HuH-7 (cell line): ENCODE measurements at places on chromosomes 16 and 17.

DNA sequence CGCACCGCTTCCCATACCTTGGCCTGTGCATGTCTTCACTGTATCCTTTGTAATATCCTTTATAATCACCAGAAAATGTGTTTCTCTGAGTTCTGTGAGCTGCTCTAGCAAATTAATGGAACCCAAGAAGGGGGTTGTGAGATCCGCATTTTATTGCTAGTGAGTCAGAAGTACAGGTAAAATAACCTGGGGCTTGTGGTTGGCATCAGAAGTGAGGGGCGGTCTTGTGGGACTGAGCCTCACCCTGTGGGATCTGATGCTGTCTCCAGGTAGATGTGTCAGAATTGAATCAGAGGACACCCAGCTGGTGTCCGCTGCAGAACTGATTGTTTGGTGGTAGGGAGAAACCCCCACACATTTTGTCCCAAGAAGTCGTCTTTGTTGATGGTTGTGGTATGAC is 382.4 kb downstream of the SNX29 start:
- DNase-seq = no peak

GRCh38 chr17:2903193-2903974 is 107.1 kb downstream of the RAP1GAP2 start:
- no peak for DNase-seq

- DNase-seq = no peak
Observed at GRCh38 chr16:50916040-50916439, 174.2 kb downstream of the CYLD start.

DNA sequence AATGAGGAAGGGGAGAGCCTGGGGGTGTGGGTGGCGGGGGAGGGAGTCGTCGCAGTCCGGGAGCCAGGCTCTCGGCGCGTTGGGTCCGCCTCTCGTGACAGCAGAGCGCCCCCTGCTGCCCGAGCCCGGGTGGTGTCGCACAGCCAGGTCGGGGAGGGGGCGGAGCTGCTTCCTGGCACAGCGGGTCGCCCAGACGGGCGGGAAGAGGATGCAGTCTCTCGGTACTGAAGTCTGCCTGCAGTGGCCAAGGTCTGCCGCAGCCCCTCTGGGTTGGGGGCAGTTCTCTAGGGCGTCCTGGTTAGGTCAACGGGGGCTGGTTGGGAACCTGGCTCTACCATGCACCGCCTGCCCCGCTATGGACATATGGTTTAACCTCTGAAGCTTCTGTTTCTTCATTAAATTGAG is 38.2 kb upstream of the CCDC182 start:
- DNase-seq = peak; percentile 87

- no peak for DNase-seq
Observed at GRCh38 chr16:79264237-79265109, 336.1 kb downstream of the MAF start.

DNA sequence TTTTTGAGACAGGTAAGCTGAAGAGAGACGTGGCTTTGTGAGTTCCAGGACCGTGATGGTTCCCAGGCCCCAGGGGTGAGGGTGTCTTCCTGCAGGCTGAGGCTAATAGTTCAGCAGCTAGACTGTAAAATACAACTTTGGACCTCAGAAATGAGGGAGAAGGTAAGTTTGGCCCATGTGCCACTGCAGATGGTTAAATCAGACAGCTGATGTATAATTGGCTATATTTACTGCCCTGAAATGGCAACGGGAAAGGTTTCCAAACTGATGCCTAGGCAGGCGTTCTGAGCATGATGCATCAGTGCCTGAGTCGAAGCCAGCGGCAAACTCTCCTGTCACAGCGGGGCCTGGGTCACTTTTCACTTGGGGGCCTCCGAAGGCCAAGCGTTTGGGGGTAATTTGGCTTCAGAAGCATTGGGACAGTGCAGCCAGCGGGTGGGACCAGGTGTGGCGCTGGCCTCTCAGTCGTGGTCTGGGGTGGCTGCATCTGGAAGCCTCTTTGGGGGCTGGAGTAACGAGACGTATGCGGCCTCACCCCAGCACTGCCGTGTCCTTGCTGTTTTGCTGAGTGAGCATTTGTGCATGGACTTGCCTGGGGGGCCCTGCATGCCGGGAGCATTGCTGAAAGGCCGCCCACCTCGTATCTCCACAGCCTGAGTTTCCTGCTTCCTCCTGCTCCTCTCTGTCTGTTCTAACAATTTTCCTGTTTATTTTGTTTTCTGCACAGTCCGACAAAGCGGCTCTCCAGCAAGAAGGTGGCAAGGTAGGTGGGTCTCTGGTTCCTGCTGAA is 31.2 kb upstream of the CAPN15 start:
- DNase-seq = no peak

DNA sequence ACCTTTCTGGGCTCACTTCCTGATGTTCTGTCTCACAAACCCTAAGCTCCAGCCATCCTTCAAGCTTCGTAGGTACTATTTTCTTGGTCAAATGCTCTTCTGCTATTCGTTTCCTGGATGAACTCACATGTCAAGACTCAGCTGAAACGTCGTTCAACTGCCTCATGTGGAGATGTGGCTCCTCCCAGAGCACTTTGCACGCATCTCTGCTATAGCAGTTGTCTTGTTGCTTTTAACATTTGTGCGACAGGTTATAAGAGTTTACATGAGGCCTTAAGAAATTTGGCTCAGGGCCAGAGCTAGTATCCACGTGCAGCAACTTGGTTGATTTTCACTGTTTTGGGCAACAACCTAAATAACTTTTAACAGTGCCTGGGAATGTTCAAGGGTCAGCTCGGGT is 2.8 kb upstream of the KRT40 start:
- no peak for DNase-seq

GRCh38 chr16:70703041-70703834 is 17.4 kb upstream of the MTSS2 start:
- DNase-seq = no peak

DNA sequence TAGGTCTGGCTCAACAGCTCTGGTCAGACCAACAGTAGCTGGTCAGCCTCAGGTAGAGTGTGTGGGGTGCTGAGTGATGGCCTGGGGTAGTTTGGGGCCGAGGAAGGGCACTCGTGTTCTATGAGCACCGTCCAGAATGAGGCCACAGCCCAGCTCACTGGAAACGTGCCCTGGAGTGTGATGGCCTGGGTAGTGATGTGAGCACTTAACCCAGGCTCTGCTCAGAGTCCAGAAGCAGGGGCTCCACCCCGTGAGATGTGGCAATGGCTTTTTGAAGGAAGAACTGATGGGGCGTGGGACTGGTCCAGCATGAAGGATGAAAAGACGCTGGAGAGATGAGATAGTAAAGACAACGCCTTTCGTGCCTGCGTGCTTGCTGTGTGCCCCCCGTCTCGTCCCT is 35.3 kb downstream of the NTN1 start:
- DNase-seq = no peak

DNA sequence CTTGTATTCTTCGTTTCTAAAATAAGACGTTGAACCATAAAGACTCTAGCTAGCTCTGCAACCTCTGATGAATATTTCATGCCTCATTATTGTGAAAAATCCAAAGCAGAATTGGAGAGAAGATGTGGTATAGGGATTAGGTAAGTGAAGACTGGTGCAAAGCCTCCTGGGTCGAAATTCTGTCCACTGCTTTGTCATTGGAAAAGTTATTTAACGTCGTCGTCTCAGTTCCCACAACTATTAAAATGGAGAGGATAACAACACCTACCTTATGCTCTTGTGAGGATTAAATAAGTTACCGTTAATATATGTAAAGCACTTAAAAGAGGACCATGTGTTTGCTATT is 1.4 kb upstream of the PRPSAP2 start:
- no peak for DNase-seq

- DNase-seq = no peak
Observed at GRCh38 chr16:54289242-54289944, 2.8 kb upstream of the IRX3 start.

GRCh38 chr16:47712276-47713224 is 251.4 kb downstream of the PHKB start:
- no peak for DNase-seq

DNA sequence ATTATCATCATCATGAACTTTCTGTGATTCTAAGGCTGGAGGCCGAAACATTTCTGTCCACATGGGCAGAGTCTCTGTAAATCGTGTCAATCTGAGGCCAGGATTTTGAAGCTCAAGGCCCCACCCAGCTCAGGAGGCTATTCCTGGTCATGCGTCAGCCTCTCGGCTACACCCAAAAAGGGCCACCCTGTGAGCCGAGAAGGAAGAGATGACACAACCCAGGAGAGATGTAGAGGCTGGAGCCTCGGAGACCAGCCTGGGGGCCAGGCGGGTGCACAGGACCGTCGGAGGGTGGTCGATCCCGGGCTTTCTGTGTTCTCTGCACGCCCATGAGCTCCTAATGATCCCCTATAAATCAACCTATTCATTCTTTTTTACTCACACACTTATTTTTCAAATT is 1.1 kb upstream of the CACNG1 start:
- DNase-seq = no peak
